ENCODE measurements at places on chromosomes 11 and 22. TPM values are rescaled to one million over a fixed set of nuclear protein-coding genes. Genes with fewer than 3 reads are reported as not detected.

Gene TEF
- total RNA-seq, result 8.9 TPM

Gene CDPF1
- total RNA-seq, result 11.1 TPM

Gene CABP2
- not detected for total RNA-seq

Gene OR6T1
- not detected for total RNA-seq

Gene AIFM3
- 1.3 TPM for total RNA-seq
